ENCODE measurements at places on chromosomes 4 and X. TPM values are rescaled to one million over a fixed set of nuclear protein-coding genes. Genes with fewer than 3 reads are reported as not detected.

- DNase-seq = no peak
Observed at GRCh38 chr4:81366779-81367178, 104.9 kb downstream of the RASGEF1B start.

DNA sequence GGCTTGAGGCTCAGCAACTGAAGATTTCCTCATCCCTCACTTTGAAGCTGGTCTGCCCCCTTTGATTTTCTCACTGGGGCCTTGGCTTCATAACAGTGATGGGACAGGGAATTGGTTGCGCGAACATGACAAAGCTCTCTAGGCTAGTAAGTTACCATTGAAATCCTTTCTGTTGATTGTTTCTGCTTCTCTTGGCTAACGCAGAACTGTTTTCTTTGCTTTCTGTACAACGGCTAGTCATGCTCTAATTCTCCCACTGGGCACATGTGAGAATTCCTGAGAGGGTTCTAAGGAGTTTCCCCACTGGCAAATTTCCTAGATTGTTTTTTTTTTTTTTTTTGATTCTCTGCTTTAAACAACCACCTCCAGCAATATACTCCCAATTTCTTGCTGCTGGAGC, 738.6 kb downstream of the PCDH7 start:
- no peak for DNase-seq

GRCh38 chr4:945274-946102, 13.2 kb downstream of the TMEM175 start:
- DNase-seq = no peak

NXF3 gene
- polyA plus RNA-seq = not detected

MTMR8 gene
- 2.8 TPM for polyA plus RNA-seq

HTR2C gene
- 0.98 TPM for polyA plus RNA-seq

FAAH2 gene
- 15.4 TPM for polyA plus RNA-seq
